ENCODE measurements at places on chromosomes 5 and 9. TPM values are rescaled to one million over a fixed set of nuclear protein-coding genes. Genes with fewer than 3 reads are reported as not detected.

The IL7R gene
- 0.92 TPM for total RNA-seq

The FAM169A gene
- total RNA-seq: 6.5 TPM

- no peak for DNase-seq
Observed at GRCh38 chr9:126581893-126582292, 31.8 kb upstream of the LMX1B start.

- DNase-seq: no peak
Observed at GRCh38 chr5:155556700-155557099, 543.1 kb downstream of the KIF4B start.

GRCh38 chr9:127585161-127585819, 26.8 kb upstream of the STXBP1 start:
- DNase-seq: no peak

Data from cardiac septum (tissue), 1 donor.